ENCODE measurements at places on chromosomes 5 and 9.
A peak's percentile ranks its signal among the peaks of the same experiment; 100 is the strongest.

DNA sequence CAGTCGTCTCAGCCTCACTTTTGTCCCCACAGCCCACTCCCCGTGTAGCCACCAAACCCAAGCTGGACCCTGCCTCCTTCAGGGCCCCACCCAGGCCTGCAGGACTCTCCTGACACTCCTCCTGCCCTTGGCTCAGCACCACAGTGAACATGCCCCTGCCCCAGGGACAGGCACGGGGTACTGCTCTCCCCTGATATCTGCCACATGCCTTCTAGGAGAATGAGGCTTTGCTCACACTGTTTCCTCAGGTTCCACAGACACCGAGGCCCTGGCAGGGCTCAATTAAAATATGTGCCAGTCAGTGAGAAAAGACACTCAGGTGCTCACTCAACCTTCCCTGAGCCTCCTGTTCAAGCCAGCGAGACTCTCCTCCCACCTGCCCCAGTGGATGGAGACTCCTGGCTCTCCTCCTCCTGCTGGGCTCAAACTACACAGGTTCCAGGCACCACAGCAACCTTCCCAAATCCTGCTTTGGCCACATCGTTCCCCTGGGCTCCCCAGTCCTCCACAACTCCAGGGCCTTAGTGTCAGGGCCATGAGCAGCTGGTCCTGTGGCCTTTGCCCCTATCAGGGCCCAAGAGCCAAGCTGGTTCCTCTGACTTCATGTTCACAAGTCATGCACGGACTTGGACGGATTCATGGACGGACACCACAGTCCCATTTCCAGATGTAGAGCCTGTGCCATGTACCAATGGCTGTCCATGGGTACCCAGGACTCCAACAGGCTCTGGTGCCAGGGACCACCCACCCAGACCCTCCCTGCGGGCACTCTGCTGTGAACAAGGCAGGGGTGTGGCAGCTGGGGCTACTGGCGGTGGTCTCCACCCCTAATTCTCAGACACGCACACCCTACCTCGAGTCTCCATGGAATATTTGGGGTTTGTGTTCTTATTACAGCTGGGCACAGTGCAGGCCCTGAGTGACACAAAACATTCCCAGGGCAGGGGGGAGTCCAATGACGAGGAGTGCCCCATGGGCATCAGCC lies 36.6 kb downstream of the BICD2 start:
- DNase-seq, result no peak

DNA sequence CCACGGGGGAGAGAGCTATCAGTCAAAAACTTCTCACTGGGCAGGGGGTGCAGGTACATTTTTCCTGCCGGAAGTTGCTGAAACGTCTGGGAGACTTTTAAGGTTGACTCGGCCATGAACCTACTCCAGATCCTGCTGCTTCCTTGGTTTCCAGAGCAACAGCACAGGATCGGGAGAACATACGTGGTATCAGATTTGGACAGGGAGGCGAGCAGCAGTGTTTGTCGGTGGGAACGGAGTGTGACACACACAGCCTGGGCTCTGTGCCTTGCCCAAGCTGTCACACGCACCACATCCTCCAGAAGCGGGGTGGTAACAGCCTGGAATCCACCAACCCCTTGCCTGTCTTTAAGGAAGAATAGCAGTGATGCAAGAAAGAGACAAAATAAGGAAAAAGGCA lies 276.5 kb downstream of the SLIT3 start:
- no peak for DNase-seq

DNA sequence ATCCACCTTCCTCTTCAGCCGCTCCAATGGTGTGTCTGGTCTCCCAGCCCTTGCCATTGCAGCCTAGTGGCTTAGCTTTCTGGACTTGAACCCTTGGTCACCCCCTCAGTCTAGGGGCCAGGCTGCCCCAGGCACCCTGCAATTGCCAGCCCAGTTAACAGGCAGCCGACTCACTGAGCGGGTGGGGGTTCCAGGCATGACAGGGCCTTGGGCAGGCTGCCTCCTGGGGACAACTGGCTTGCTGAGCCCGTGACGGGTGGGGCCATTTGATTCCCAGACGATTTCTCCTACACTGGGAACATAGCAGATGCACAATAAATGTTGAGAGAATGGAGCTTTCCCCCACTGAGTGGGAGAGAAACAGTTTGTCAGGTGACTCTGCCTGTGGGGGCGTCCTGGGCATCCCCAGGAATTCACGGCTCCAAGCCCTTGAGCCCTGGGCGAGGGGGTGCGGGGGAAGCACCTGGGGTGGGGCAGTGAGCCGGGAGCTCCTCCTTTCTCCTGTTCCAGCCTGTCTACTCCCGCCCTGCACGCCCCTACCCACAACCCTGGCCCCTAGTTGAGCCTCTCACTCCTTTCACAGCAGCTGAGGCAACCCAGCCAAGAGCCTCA lies 12.6 kb upstream of the AQP7 start:
- no peak for DNase-seq

GRCh38 chr5:89883967-89884366 lies 525.6 kb downstream of the CETN3 start:
- no peak for DNase-seq

DNA sequence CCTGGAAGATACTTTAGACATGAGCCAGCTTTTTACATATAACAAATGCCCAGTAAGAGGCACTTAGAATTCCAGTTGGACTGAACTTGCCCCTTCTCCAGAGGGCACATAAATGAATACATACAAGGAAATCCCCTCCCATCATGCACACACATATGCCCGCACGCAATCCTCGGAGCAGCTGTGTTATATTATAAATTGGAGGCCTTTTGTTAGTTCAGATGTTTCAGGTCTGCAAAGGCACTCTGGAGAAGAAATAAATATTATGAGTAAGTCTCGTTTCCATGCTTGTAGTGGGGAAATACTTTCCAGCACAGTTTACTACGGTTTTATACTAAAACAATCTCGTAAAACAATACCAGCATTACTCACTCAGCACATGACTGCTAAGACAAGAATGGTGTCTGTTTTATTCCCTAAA lies 17.6 kb upstream of the MUSK start:
- peak; percentile 97 for DNase-seq

GRCh38 chr9:90903766-90904424 lies 102.3 kb downstream of the SYK start:
- DNase-seq, result no peak

DNA sequence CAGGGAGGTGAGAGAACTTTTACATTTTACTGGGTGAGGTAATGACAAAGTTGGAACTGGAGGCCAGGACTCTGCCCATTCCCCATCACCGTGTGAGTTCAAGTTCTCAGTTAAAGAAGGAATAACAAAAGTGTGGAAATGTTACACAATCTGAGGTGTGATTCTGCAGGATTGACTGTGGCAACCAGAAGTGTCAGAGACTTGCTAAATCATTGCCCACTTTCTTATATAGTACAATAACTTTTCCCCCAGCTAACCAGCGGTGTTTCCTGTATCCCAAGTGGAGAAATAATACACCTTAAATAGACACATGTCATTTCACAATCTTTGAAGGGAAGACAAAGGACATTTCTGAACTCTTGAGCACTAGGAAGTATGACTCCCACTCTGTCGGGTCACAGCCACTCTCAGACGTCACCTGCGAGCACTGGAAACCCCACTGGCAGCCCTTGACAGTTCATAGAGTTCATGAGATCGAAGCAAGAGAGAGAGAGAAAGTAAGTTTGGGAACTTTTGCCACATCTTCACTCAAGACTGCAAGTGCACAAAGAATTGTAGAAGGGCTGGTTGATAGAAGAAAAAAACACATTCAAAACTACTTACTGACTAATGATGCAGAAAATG lies 28.4 kb downstream of the PAX5 start:
- no peak for DNase-seq

- DNase-seq, result peak; percentile 7
Measured at GRCh38 chr9:7844242-7844641, 44.7 kb upstream of the DMAC1 start.

GRCh38 chr9:134509281-134509680 lies 132.3 kb upstream of the COL5A1 start:
- DNase-seq, result no peak

DNA sequence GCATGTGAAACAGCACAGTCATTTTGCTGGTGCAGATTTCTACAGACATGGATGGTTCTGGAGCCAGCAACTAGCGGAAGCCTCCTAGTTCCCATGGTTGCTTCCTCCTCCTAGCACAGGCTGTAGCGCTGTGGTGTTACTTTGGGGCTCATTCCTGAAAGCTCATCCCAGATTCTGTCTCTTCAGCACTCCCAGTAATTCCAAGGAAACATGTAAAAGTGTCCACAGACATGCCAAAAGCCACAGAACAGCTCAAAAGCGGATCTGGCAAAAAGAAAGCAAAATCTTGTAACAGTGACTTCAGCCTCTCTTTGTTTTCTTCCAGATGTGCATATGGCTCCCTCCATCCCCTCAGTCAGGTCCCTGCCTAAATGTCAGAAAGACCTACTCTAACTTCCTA lies 144.1 kb downstream of the CEP120 start:
- no peak for DNase-seq

DNA sequence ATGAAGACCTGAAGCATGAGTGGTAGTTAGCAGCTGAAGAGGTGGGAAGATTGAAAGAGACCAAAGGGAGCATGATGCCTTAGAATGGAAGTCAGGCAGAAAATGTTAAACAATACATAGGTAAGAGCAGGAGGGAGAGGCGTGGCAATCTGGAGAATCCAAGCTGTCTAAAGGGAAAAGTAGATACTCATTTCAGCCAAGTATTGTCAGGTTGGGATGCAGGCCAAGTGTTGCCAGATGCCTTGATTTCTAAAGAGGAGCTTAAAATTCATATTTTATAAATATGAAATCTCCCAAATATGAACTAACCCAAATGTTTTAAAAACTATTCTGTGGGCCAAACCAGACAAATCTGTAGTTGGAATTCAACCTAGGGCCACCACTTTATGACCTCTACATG lies 4.2 kb downstream of the PAM start:
- DNase-seq, result no peak

- DNase-seq, result no peak
Measured at GRCh38 chr5:31355337-31355736, 161.9 kb downstream of the CDH6 start.

DNA sequence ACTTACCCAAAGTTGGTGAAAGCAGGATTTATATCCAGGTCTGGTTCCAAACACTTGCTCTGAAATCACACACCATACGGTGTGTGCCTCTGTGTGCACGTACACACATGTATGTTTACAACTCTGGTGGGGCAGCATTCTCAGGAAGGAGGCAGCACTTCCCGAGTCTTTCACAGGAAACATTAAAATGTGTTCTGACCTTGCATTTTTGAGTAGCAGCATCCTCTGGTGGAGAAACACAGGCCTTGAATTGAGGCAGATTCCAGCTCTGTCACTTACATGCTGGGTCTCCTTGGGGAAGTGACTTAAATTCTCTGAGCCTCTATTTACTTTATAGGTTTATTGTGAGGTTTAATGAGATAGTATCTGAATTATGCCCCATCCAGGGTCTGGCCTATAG lies 126.4 kb downstream of the RGS3 start:
- peak; percentile 34 for DNase-seq

GRCh38 chr5:19406576-19407365 lies 581.2 kb downstream of the CDH18 start:
- DNase-seq, result no peak

GRCh38 chr9:127742435-127743088 lies 7.5 kb upstream of the TOR2A start:
- peak; percentile 48 for DNase-seq

Data from fibroblast of lung (primary cell).